Glomerular endothelial cell (primary cell): ENCODE measurements at places on chromosomes 11 and 22. TPM values are rescaled to one million over a fixed set of nuclear protein-coding genes. Genes with fewer than 3 reads are reported as not detected.

- no peak for DNase-seq
These were observed 173.7 kb downstream of the MAML2 start for GRCh38 chr11:96169250-96169649.

DNA sequence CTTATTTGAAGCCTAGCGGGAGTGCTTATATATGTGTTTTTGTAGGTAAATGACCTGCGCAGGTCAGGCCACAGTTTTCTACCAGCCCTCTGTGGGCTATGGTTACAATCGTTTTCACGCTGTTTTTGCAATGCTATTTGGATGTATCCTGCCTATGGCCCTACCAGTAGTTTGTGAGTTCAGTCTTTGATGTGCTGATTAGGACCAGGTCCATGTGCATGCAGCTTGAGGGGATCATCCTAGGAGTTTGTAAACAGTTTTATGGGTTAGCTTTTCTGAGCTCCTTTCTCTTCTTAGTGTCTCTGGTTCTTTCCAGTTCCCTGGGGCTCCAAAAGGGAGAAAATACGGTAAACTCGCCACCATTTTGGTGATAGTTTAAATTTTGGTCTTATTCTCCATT lies 142.5 kb downstream of the LDLRAD3 start:
- no peak for DNase-seq

GRCh38 chr11:7613394-7613720 lies 59.9 kb downstream of the CYB5R2 start:
- no peak for DNase-seq

GRCh38 chr11:68296344-68297051 lies 15.9 kb upstream of the LRP5 start:
- no peak for DNase-seq

DNA sequence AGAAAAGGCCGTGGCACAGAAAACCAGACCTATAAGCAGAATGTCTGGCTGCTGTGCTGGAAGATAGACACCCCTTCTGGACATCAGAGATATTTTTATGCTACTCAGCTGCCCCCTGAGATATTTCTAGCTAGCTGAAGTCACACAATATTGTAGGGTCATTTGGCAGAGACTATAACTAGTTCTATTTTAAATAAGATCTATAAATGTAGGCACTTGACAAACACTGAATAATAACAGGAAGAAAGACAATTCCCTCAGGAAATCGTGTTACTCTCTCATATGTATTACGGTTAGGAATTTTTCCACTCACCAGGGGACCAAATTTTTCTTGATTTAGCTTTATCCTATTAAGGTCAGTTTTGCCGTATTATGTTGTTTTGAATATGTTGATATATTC lies 845.4 kb downstream of the OPCML start:
- no peak for DNase-seq

DNA sequence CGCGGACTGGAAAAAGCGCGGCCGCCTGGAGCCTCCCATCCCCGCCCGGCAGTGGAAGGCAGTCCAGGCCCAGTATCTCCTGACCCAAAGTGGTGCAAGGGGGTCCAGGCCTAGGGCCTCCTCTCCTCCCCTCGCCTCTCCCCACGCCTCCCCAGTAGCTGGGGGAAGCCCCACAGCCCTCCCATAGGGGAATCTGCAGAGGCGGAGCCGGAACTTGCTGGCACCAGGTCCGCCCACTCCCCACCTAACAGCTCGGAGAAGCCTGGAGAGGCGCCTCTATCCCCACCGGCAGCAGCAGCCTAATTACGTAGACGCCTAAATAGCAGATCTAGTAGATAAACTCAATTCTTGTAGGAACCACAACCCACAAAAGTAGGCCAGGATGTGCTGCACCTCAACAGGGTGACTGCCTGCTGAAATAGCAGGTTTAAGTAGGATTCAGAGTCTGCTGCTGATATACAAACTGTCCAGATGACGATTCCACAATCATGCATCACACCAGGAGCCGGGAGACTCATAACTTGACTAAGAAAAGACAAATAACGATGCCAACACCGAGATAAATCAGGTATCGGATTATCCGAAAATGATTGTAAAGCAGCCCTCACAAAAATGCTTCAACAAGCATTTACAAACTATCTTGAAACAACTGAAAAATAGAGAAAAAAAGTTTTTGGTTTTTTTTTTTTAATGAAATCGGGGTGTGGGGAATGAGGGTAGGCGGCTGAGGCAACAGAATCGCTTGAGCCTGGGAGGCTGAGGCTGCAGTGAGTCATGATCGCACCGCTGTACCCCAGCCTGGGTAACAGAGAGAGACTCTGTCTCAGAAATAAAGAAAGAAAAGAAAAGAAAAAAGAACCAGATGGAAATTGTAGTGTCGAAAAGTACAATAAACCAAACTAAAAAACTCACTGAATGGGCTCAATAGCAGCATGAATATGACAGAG lies 11.4 kb upstream of the BRD1 start:
- DNase-seq: no peak

DNA sequence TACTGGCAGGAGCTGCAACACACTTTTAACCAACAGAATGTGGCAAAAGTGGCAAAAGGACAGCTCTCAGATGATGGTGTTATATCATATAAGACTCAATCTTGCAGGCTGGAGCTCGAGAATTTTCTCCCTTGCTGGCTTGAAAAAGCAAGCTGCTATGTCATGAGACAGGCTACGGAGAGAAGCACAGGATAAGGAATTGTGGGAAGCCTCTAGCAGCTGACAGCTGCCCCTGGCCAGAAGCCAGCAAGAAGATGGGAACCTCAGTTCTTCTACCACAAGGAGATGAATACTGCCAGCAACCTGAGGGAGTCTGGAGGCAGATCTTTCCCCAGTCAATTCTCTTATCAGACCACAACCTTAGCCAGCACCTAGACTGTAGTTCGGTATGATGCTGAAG lies 24.6 kb downstream of the FXYD6 start:
- DNase-seq: no peak

- no peak for DNase-seq
These were observed 63.1 kb upstream of the CCDC90B start for GRCh38 chr11:83349296-83349695.

DNA sequence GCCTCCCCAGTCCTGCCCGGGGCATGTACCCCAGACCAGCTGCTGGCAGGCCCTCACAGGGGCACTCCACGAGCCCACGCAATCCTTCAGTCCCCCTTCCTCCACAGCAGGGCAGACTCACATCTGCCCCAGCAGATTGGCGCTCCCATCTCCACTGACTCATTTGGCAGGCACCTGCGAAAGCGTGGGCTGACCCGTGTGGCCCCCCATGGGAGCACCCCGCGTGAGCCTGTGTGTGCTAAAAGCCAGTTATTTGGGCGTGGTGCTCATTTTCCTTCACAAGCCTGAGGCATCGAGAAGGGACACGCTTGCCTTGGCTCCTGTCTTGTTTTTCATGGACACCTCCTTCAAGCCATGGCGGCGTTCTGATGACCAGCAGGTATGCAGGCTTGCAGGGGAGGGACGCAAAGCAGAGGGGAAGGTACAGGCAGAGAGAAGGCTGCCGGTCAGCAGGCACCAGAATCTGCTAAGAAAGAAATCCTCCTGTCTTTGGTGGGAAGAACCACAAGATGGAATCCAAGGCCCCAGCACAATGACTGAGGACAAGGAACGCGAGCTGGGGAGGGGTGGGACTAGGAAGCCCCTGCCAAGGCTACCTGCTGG lies 8.6 kb downstream of the NECTIN1 start:
- DNase-seq: no peak

- no peak for DNase-seq
These were observed 25.5 kb downstream of the LDLRAD3 start for GRCh38 chr11:35969089-35970042.

GRCh38 chr11:297586-298405 lies 1.5 kb downstream of the IFITM5 start:
- DNase-seq: no peak

GRCh38 chr11:26698224-26698623 lies 23.6 kb downstream of the SLC5A12 start:
- DNase-seq: no peak

DNA sequence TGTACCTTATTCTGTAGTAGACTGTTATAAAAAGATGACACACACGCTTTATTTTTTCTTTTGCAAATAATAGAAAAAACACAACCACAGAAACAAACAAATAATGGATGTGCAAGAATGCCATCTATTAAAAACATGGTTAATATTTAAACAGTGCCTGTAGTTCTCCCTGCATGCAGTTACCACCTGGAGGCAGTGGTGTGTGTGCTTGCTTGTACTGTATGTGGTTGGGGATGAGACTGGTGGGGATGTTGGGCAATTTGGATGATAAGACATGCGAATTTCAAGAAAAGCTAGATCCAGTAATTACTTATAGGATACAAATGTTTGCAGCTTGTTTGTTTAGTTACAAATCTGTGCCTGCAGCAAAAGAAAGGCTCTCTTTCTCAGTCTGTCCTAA lies 3.6 kb downstream of the C11orf87 start:
- no peak for DNase-seq

GRCh38 chr11:94521684-94522083 lies 9.4 kb downstream of the C11orf97 start:
- no peak for DNase-seq

- DNase-seq: no peak
These were observed 9.5 kb downstream of the FOLR3 start for GRCh38 chr11:72144807-72145565.

- no peak for DNase-seq
These were observed 9.4 kb downstream of the LDLRAD3 start for GRCh38 chr11:35953081-35953760.

GRCh38 chr11:80958361-80958760 lies 1517.5 kb upstream of the TENM4 start:
- no peak for DNase-seq

DNA sequence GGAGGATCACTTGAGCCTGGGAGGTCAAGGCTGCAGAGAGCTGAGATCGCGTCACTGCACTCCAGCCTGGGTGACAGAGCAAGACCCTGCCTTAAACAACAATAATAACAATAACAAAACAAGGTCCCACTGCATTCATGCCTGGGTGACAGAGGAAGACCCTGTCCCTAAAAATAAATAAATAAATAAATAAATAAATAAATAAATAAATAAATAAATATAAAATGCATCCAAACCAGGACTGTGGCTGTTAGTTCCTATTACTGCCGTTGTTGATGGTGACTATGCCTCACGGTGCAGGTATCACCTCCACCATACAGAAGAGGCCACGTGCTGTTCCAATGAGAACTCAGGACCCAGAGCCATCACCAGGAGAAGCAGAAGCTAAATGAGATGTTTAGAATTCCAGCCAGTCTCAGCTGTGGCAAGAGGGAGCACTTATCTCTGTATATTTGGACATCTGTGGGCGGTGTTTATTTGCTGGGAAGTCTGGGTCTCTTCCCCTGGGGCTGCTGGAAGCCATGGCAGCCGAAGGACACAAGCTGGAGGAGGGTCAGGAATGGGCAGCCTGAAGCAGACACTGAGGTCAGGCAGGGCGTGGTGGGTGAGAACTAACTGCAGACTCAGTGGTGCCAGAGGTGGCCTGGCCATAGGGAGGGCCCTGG lies 21.6 kb downstream of the C11orf86 start:
- DNase-seq: no peak

- DNase-seq: no peak
These were observed 93.5 kb downstream of the GRAMD1B start for GRCh38 chr11:123523539-123523938.

SLC16A8 gene
- total RNA-seq: not detected in 2 replicates

LRRC10B gene
- 0.18 TPM in 1 of 2 replicates, not detected in the other for total RNA-seq

KCNQ1OT1 gene
- 0.53 and 2.2 TPM in 2 replicates for total RNA-seq

ADAMTS15 gene
- 1.7 and 8.5 TPM in 2 replicates for total RNA-seq

CD3D gene
- not detected in 2 replicates for total RNA-seq

IGF2 gene
- 8.8 and 50.6 TPM in 2 replicates for total RNA-seq
